ENCODE measurements at places on chromosomes 1 and 21.

GRCh38 chr1:175443332-175443731, 250.8 kb upstream of the KIAA0040 start:
- DNase-seq, result no peak

GRCh38 chr1:64223329-64224151, 20.1 kb downstream of the UBE2U start:
- DNase-seq, result no peak

DNA sequence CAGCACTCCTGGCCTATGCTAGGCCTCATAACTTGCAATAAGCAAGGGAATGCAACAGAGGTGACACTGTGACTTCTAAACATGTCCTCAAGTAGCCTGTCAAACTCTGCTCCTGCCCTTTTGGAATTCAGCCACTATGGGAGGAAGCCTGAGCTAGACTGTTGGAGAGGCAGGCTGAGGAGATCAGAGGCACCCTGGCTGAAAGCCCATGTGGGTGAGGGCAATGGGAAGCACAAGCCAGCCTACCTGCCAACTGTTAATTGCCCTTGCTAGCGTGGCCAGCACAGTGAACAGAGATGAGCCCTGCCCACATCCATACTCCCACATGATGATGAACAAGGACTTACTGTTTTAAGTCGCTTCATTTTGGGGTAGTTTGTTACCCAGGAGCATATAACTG, 17.7 kb downstream of the GNB1 start:
- no peak for DNase-seq

- no peak for DNase-seq
These were observed 25.0 kb downstream of the ABCA4 start for GRCh38 chr1:94095744-94096469.

DNA sequence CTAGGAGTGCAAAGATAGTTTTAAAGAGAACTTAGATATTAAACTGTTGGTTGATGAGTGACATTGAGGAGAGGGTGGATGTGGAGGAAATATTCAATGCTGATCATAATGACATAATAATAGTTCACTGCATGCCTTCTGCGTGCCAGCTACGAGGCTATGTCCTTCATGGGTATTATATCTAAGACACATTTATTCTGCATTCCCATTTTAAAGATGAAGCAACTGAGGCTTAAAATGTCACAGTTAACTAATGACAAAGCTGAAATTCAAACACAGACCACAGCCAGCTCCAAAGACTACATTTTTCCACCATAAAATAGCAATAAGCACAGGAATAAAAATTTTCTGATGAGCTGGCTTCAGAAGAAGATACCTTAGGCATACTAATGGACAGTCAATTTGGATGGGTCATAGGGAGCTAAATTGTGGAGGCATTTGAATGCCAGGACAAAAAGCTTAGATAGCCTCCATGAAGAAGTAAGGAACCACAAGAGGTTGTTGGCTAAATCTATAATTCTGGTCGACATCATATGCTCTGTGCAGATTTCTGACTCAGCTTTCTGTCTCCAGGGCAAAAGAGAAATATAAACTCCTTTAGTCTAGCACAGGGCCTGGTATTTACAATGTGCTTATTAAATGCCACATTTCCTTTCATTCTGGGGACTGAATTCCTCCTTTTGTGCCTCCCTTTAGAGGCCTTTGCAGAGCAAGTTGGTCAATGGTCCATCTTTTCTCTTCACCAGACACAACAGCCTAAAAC, 71.2 kb upstream of the NRIP1 start:
- no peak for DNase-seq

DNA sequence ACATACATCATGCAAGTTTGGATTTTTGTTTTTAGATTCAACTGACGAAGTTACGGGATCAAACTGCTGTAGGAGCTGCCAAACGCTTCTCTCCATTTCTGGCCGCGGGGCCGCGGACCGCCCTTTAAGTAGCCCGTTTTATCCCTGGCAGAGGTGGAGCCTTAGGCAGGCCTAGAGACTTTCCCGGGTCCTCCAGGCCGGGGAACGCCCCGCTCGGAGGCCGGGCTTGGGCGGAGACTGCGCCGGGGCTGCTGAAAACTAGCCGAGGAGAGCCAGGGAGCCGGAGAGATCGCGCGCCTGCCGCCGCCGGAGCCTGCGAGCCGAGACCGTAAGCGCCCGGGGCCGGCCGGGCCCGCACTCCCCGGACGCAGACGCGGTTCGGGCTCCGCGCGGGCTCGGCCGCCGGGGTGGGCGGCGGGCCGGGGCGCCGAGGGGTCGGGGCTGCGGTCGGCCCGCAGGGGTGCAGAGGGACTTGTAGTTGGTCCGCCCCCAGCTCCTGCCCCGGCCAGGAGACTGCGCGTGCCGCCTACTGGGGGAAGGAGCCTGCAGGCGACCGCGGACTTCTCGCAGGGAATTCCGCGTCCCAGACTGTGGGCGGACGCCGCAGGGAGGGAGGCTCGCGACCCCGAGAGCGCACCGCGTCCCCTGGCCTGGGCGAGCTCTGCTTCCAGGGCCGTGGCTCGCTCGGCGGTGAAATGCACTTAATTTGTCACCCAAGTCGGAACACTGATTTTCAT, at the start of gene EPHX1:
Gene EPHX1 (plus strand): TSS at position 283 of the 737 bp plus-strand sequence. CDS start 18,606 bp downstream, outside the sequence.
- DNase-seq, result peak; percentile 37

- DNase-seq, result no peak
These were observed 81.6 kb upstream of the PPP2R5A start for GRCh38 chr1:212203630-212204029.

- no peak for DNase-seq
These were observed 58.6 kb downstream of the ADARB1 start for GRCh38 chr21:45132841-45133573.

- DNase-seq, result no peak
These were observed 2.1 kb downstream of the LHX8 start for GRCh38 chr1:75136195-75136815.

DNA sequence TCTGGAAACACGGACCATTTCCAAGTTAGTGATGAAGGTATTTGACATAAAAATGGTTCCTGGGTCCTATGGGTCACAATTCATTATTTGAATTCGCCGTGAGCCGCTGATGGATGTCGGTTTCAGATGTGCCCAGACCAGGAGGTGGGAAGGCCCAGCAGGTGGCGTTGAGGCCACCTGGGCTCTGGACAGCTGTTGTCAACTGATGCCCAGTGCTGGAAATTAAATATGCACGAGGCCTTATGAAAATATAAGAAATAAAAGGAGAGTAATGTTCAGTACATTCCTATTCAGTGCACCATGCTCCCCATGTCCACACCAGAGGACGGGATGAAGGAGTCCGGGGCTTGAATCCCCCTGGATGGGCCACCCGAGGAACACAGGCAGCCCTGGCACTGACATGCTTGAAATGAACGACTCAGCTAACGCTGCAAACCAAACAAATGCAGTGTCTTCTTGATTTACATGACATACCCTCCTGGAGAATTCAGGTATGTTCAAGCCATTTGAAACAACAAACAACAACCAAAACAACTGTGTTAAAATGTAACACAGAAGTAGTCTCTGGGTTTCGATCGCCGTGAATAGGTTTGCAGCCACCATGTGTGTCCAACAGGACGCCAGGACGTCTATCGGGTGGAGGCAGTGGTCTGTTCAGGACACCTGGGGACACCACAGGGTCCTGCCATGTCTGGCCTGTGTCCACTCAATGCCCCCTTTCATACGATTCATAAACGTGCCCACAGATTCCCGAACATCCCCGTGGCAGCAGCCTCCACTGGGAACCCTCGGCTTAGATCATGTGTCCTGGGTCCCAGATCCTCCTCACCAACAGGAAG, 6.1 kb downstream of the TFF3 start:
- DNase-seq, result no peak

DNA sequence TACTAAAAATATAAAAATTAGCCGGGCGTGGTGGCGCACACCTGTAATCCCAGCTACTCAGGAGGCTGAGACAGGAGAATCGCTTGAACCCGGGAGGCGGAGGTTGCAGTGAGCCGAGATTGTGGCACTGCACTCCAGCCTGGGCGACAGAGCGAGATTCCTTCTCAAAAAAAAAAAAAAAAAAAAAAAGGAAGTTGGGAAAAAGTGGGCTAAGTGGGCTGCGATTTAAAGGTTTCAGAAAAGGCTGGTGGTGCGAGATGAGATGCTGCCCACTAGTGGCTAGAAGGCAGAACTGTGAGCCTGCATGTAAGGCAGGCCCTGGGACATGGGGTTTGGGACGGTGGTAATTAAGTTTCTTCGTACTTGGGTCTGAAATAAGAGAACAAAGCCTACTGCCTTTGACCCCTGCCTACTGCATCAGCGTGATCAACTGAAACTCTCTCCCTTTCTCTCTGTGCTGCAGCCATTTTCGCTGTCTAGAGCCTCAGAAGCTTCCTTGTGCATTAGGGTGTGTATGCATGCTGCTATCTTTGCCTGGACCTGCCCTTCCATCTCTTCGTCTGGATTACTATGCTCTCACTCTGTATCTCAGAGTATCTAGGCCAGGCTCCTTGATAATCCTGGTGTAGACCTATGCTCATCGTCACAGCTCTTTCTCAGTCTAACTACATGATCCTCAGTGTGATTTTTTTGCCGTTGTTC, 12.4 kb downstream of the FMOD start:
- DNase-seq, result no peak

DNA sequence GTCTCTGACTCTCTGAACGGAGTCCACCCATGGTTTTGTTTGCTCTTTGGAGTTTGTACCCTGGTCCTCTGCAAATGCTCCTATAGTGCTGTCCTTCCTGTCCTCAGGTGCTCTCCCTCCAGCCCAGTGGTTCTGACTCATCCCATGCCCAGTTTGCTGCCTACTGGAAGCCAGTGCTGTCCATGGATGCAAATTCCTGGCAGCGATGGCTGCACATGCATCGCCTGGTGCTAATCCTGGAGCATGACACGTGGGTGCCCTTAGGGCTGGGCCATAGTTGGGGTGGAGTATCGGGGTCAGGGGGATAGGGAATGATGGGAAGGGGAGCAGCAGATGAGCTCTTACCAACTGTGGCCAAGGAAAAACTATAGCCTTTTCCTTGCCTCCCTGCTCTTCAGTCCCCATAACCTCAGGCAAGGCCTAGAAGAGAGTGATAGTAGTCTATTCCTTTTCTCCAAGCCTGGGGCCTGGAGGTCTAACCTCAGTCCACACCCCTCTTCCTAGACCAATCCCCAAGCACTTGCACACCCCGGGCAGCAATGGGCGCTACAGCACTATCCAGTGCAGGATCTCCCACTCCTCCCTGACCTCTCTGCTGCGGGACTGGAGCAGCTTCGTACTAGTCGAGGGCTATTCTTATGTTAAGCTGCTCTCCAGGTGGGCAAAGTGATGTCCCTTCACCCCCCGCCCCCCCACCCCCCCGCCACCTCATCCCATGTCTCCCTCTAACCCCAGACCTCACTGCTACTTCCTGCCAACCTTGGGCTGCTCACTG, 31.6 kb downstream of the HYI start:
- DNase-seq, result no peak

DNA sequence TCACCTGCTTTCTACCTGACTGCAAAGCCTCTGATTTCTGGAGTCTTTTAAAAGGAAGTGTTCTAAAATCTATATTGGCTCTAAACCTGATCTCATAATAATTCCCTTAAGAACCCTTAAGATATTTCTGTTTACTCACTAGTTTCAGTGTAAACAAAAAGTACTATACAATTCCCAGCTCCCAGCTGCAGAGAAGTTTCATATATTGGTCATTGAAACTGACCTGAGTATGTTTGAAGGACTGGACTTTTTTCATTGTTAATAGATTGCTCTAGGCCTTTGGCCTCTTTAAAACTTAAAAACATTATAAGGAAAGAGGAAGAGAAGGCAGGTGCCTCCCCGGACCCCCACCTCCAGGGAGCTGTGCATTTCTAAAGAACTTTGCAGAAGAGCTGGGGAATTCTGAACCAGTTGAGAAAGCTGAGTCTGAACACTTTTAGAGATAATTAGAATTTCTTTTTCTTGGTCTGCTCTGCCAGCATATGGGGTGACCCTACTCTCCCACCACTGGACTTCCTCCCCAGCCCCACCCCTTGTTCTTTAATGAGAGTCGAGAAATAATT, 23.7 kb downstream of the CLIC6 start:
- no peak for DNase-seq

- DNase-seq, result no peak
These were observed 7.1 kb downstream of the KLF18 start for GRCh38 chr1:44134071-44134920.

DNA sequence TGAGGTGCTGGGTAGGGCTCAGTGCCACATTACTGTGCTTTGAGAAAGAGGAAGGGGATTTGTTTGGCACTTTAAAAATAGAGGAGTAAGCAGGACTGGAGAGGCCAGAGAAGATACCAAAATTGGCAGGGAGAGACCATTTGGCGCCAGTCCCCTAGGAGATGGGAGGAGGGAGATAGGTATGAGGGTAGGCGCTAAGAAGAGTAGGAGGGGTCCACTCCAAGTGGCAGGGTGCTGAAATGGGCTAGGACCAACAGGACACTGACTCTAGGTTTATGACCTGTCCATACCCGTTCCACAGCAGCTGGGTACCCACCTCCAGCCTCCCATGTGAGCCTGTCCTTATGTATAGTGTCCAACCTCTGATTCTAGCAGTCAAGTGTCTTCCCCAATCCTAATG, 1.0 kb upstream of the CRTC2 start:
- no peak for DNase-seq

DNA sequence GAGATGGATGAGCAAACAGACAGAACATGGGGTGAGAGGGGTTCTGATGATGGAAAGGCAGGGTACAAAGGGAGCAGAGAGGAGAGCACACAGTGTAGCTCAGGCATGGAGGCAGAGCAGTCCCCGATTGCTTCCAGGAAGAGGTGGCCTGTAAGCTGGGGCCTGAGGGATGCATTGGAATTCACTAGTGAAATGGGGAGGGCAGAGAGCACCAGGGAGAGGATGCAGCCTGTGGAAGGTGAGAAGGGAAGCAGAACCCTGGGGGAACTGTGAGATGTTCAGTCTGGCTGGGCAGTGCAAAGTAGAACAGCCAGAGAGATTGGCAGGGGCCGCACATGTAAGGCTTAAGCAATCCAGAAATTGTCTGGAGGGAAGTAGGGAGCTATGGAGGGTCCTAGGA, 12.2 kb downstream of the ZNF362 start:
- no peak for DNase-seq

DNA sequence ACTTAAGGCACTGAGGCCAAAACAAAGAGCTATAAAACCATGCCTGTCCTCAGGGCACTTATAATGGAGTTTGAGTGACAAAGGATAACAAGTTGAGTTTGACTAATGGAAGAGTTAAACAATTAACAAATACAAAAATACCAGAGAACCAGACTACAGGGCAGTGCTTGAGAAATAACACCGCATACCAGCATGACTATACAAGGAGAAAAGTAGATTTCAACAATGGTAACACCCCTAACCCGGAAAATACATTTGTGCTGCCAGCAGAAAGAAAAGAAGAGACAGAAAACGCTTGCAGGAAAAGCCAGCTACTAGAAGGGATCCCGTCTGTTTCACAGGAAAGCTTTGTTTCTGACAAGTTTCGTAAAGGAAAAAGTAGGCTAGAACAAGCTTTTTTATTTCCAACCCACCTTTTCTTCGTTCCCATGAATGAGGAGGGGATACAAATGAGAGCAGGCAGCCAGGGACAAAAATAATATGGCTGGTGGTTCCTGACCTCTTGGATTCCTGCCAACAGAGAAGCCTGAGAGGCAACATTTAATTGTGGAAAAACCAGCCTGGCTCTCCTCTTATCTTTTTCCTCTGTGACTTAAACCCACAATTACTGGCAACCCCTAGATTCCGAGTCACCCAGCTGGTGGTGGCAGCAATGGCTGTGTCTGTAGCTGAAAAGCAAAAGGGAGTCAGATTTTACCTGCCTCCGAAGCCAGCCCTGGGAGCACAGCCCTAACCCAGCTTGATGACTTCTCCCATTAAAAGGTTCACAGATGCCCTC, 56.5 kb downstream of the WLS start:
- DNase-seq, result no peak

- DNase-seq, result no peak
These were observed 68.5 kb upstream of the ZBTB18 start for GRCh38 chr1:243982447-243983018.

GRCh38 chr1:210123383-210123782, 109.2 kb upstream of the SERTAD4 start:
- no peak for DNase-seq

- DNase-seq, result no peak
These were observed 6.2 kb downstream of the CCDC17 start for GRCh38 chr1:45617618-45618017.
